GM18507 (cell line): ENCODE measurements at places on chromosomes 11 and 22.
A peak's percentile ranks its signal among the peaks of the same experiment; 100 is the strongest.

DNA sequence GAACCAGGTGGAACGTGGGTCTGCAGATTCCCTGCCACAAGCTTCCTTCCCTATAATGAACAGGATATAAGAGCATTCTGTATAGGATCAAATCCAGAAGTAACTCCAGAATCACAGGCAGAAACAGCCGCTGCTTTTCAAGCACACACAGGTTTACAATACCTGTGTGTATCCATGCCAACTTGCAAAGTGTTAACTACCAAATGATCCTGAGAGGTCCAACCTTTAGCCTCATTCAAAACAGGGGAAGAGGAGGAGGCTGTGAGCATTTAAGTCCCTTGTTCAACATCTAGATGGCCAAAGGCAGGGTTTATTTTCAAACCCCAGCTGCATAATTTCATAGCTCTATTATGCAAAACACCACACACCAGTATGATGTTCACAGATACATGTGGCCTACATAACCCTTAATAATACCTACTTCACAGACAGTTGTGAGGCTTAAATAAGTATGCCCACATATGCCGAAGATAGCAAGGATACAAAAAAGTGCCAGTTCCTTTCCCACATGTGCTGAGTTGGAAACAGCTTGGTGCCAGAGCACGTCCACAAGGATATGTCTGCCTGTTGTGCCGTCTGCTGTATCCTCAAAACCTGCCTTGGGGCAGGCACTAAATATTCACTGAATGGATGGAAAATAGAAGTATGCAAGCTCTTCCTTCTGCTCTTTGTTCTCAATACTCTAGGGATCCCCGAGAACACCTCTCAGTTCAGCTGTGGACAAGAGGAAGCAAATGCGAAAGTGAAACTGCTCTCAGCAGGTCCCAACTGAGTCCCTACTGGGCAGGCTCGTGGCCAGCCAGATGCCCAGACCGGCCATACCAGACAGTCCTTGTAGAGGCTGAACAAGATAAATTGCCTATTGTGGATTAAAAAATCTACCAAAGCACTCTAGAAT, 66.8 kb downstream of the LARGE1 start:
- peak; percentile 71 for DNase-seq

DNA sequence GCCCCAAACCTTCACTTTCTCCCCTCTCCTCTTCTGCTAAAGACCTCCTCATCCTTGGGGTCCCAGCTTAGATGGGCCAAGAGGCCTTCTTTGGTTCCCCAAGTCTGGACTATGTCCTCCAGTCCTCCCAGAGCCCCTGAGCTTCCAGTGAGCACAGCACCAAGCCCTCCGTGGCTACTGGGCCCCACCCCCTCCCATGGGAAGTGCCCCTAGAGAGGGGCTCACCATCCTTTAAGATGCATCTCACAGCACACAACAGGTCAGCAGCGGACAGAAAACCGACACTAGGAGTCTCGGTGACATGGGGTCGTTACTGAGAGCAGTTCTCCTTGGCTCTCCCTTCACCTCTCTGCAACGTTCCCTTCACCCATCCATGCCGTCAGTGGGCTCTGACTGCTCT, 2.7 kb downstream of the LRRC32 start:
- no peak for DNase-seq

- DNase-seq, result no peak
Observed at GRCh38 chr22:31243339-31244045, 31.4 kb downstream of the LIMK2 start.

DNA sequence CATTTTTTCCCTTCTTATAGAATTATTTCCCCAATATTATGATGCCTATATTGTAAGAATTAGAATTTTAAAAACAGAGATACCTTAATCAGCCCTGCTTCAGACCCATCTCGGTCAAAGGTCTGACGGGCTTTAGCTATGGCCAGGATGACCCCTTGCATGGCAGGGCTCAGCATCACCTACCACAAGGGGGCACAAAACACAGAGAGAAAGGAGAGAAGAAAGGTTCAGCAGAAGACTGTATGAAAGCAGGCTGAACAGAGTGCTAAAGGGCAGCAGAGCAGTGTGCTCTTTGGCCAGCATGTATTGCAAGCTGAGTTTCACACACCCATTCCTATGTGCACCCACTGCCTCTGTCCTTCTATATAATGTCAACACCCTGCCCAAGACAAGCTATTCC, 26.8 kb downstream of the CLDN25 start:
- DNase-seq, result no peak

- no peak for DNase-seq
Observed at GRCh38 chr11:102423936-102424335, 28.6 kb downstream of the TMEM123 start.

GRCh38 chr11:33722590-33723234, 13.5 kb downstream of the CD59 start:
- DNase-seq, result no peak
